ENCODE measurements at places on chromosomes 2 and 18.

DNA sequence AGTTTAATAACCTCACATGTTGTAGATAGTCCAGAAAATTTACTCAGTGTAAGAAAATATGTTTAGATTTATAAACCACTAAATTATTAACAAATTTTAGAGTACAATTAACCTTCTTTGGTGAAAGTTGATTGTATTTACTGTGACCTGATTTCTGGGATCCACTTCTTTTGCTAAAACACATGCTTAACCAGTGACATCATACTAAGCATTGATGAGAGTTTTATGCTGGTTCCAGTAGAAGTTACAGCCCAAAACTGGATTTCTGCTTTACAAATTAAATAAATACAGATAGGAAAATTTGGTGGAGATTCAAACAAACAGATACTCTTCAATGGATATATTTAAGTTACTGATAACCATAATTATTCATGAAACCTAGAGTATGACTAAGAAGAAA is 40.9 kb downstream of the RBBP8 start:
- DNase-seq, result peak; percentile 8

- DNase-seq, result peak; percentile 62
Measured at GRCh38 chr2:100822587-100823248, 2.8 kb downstream of the NPAS2 start.

- DNase-seq, result no peak
Measured at GRCh38 chr18:3058328-3059191, 45.6 kb upstream of the LPIN2 start.

- peak; percentile 19 for DNase-seq
Measured at GRCh38 chr2:145759228-145759915, 1239.5 kb upstream of the ZEB2 start.

GRCh38 chr2:221973502-221973901 is 325.3 kb downstream of the PAX3 start:
- DNase-seq, result no peak

- DNase-seq, result no peak
Measured at GRCh38 chr2:120940319-120940696, 204.6 kb downstream of the GLI2 start.

- DNase-seq, result no peak
Measured at GRCh38 chr18:61822879-61823278, 69.9 kb downstream of the RNF152 start.

DNA sequence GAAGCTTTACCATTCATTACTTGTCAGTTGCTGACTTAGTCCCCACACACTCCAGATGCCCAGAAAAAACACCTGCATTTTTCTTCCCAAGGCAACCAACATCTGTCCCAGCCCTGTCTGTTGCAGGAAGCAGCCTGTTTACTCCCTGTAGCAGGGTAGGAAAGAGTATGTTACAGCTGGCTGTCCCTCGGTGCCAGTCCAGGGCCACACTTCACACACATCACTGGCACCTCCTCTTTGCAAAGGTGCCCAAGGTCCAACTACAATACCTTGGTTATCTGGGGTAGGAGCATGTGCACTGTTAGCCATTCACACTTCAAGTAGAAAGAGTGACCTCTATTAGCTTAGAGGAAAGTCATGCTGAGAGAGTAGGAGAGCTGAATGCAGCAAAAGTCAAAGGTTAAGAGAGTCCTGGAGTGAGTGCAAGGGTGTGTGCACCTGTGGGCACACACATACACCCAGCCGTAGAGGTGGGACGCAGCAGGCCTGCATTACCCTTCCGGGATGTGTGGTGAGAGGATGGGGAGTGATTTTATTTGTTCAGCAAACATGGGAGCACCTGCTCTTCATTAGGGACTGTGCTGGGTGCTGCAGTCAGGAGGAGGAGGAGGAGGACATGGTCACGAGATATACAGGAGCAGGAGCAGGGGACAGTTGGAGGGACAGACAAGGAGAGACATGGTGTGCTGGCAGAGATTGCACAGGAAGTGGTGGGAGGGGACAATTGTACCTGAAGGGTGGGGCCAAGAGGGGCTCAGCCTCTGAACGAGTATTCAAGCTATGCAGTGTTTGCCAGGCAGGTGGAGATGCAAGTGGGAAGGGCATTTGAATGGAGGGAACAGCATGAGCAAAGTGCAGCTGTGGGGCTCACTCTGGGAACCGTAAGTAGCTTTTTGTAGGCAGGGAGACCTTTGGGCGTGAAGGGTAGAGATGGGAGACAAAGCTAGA is 69.8 kb downstream of the TSN start:
- no peak for DNase-seq

- no peak for DNase-seq
Measured at GRCh38 chr2:168277276-168277675, 29.9 kb upstream of the STK39 start.

DNA sequence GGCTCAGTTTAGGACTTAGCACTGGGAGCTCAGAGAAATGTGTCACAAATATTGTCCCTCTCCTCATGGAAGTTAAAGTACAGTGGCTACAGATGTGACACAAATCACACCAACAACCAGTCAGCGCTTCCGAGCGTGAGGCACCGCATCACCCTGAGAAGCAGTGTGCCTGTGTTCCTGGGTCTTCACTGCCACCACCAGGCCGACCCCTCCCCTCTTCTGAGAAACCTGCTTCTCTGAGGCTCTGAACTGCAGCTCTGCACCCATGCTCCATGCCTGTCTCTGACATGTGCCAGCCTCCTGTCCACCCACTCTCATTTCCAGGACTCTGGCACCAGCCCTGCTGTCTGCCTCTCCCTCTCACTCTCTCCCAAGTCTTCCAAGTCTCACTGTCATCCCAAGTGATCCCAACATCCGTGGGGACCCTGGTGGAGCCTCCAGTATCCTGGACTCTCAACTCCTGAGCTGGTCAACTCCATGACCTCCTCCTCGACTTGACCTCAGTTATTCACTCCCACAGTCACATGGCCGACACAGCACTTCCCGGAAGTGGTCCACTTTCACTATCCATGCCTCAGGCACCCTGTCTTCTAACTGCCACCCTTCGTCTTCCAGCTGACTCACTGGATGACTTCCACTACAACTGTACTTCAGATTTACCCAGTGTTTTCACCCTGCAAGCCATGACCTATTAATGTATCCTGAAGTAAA is 73.5 kb downstream of the FBXO15 start:
- DNase-seq, result no peak

DNA sequence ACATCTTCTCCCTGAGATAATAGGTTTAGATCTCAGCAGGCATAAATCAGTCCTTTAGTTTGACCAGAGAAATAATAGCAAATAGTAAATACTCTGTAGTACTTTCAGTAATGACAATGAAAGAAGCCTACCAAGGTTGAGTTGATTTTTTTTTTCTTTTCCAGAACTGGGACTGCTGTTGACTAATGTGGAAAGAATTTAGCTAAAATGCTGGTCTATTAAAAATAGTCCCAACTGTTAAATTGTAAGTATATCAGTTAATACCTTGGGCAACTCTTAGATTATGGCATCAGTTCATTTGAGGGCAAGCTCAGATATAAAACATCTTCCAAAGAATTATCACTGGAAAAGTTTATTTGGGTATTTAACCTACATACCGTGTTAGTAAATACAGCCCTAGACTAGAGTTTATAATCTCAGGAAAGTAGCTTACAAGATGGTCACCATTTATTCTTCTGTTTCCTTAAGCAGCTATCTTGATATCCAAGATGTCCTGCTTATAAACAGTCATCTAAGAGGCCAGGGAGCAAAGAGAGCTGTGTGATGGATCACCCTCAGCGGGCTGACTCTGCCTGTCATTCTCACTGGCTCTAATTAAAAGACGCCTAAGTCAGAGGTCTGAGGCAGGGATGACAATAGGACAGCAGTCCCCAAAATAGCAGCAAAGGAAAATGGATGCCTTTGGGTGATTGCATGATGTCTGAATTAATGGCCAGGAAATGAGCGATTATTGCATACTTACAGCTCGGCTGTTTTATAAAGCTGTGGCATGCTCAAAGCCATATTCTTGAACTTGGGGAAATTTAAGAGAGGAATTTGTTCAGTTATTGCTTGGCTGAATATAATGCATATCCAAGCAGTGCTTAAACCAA is 121.3 kb downstream of the MTX2 start:
- DNase-seq, result peak; percentile 37

- no peak for DNase-seq
Measured at GRCh38 chr18:11989966-11990380, 8.7 kb downstream of the IMPA2 start.

- DNase-seq, result no peak
Measured at GRCh38 chr2:241137276-241138190, 11.7 kb downstream of the PASK start.

GRCh38 chr2:172951554-172951953 is 124.1 kb upstream of the MAP3K20 start:
- no peak for DNase-seq

DNA sequence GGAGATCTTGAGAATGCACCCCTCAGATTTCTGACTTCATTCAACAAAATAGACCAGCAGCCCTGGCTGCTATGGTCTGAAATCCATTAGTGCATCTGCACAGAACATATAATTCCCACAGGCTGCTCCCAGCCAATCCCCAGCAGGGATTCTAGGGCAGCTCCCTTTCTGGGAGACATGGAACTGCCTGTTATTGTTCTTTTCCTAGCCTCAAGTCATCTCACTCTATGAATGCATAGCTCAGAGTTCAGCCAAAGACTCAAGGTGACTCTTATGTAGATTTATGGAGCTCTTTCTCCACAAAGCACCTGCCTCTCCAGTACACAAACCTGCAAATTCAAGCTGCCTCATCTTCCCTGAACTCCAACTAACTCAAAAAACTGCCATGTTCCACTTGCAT is 241.9 kb downstream of the WDPCP start:
- DNase-seq, result no peak

DNA sequence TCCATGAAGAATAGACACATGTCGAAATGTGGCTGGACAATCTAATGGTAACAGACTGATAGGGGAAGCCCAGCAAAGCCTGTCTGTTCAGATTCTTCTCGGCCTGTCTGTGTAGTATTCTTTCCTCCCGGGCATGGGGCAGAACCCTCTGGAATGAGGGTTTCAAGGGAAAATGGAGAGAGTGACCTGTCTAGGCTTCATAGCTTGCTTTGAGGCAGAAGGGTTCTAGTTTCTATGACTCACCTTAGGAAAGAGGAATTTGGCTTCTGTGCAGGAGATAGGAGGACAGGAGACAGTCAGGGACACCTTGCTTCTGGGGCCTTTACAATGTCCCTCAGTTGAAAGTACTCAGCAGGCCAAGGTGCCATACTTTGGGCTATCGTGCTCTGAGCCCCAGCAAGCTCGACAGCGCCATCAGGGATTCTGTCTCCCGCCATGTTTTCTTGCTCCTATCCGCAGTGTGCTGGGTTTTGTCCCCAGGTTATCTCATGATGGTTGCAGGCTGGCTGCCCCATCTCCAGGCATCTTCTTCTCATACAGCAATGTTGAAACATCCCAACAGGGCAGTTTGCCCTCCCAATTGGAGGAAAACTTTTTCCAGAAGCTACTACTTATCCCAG is 74.7 kb upstream of the TLK1 start:
- DNase-seq, result no peak

GRCh38 chr18:69031571-69031970 is 233.7 kb downstream of the CCDC102B start:
- DNase-seq, result no peak

GRCh38 chr2:196590286-196590685 is 49.2 kb upstream of the CCDC150 start:
- peak; percentile 41 for DNase-seq

DNA sequence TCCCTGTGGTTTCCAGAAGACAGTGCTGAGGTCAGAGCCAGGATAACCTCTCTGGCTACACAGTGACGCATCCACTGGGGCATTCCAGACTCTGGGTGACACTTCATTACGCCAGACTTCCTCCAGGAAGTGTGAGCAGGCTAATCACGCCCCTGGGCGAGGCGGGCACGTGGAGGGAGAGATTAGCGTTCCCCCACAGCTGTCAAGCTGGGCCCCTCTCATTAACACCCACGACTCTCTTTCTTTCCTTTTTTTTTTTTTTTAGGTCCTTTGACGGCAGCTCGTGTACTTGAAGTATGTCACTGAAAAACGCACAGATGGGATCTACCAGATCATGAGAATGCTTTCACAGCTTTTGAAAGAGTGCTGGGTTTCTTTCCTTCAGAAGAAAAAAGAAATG is 274.6 kb downstream of the AFF3 start:
- no peak for DNase-seq

DNA sequence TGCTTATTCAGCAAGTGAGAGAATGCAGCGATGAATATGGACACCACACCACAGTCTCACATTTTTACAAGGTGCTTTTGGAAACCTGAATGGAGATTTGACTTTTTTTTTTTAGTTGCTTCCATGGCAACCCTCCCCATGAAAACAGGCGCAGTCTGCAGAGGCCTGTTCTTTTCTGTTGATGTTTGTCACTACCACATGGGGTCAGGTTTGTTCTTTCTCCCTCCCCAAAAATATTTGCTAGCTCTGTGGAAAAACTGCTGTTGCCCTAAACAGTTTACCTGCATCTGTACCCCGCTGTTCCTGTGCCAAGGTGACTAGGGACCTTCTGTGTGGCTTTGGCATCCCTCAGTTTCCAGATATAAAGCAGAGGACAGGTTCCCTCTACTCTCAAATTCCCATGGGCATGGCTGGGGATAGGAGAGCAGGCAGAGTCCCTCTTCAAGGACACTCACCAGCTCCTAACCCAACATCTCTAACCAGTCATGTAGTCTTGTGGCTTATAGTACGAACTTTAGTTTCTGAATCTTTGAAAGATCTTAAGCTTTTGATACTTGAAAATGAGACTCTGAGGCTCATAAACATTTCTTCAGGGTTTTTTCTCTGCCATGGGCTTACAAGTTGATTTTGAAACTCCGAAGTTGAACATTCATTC is 14.7 kb upstream of the MAPRE2 start:
- no peak for DNase-seq

DNA sequence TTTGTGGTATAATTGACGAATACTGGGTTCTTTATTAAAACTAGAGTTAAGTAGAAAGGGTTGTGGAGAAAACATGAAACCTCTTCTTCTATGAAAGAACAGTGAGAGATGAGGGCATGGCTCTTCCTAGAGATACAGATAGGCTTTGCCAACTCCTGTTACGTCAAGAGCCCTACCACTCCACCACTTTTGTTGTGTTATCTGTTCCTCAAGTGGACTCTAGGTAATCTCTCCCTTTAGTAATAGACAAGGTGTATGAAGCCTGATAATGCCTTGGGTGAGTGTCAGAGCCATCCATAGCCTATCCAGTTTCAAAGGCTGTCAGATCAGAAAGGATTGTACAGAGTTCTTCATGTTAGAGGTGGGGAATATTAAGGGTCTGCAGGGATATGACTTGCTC is 176.4 kb downstream of the SETBP1 start:
- no peak for DNase-seq

DNA sequence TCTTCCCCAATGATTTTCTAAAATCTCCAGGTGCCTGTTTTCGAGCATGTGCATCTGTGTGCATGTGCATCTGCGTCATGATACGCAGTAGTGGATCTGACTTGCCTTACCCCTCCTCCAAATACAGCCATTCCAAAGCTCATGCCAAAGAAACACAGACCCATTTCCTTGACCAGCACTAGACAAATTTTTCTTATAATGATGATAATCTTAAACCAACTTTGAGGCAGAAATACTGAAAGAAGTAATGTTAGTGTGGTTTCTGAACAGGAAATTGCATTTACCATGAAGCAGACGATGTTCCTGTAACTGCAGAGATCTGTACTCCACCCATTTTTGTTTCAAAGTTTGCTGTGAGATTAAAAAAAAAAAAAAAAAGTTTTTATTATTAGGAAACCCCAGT is 25.6 kb downstream of the CYTIP start:
- DNase-seq, result no peak

- peak; percentile 42 for DNase-seq
Measured at GRCh38 chr2:28406276-28407096, 13.8 kb downstream of the FOSL2 start.

All from AG10803 (cell line).